ENCODE measurements at places on chromosomes 3 and 15. TPM values are rescaled to one million over a fixed set of nuclear protein-coding genes. Genes with fewer than 3 reads are reported as not detected.

GRCh38 chr15:94703596-94703995 is 472.2 kb downstream of the MCTP2 start:
- DNase-seq = no peak

DNA sequence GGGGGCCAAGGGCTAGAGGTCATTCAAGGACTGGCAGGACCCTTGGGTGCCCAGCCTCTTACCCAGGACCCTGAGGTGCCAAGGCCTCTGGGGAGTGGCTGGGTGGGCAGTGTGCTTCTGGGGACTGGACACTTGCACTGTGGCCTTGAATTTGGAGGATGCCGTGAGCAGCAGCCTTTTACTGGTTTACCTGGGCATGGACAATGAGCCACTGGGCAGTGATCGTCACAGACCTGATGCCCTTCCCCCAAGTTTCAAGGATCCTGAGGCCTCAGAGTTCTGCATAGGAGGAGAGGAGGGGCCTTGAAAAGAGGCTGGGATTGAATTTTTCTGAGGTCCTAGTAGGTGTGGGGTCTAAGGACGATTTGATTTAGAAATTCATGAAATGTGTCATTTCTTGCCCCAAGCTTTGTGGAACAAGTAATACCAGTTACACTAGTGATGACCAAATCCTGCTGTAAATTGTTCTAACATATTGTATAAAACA is 146.1 kb upstream of the TPM1 start:
- DNase-seq = no peak

- DNase-seq = no peak
Measured at GRCh38 chr3:143380449-143380848, 260.9 kb downstream of the CHST2 start.

DNA sequence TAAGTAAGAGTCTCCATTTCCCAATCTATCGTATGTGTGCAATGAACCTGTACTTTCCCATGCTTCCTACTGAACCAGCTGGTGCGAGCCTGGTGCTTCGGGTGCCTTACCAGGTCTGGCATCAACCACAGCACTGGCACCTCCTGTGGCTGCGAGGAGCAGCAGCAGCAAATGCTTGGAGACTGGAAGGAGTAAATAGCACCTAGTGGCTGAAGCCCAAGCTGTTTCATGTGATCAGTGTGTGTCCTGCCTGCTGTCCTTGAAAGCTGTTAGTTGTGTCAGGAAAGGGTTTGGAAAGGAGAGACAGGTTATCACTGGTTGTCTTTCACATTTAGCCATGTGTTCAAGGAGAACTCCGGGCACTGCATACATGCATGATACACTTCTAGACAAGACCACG is 31.8 kb downstream of the PCOLCE2 start:
- DNase-seq = no peak

DNA sequence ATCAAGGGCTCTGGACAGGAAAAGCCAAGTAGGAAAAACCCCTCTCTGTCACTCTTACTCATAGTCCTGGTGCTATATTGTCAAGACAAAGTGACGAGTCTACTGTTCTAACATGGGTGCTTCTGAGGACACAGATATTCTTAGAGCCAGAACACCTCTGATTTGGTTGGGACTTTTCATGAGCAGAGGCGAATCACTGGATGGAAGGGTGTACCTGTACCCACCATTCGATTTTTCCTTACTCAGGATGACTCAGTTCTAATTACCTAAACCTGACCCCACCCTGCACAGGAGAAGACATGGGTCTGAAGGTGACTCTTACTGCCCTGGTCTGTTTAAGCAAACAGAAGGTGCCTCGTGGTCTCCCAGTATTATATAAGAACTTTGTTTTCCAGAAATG is 58.5 kb downstream of the ABCC5 start:
- DNase-seq = no peak

DNA sequence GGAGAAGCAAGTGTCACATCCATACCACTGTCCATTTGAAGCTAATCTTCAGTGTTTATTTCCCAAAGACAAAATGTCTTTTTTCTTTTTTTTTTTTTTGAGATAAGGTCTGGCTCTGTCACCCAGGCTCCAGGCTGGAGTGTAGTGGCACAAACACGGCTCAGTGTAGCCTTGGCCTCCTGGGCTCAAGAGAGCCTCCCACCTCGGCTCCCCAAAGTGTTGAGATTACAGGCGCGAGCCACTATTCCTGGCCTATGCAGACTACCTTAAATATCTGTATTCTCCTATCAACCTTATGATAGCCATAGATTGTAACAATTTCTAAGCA is 27.7 kb upstream of the VPS33B start:
- DNase-seq = no peak

DNA sequence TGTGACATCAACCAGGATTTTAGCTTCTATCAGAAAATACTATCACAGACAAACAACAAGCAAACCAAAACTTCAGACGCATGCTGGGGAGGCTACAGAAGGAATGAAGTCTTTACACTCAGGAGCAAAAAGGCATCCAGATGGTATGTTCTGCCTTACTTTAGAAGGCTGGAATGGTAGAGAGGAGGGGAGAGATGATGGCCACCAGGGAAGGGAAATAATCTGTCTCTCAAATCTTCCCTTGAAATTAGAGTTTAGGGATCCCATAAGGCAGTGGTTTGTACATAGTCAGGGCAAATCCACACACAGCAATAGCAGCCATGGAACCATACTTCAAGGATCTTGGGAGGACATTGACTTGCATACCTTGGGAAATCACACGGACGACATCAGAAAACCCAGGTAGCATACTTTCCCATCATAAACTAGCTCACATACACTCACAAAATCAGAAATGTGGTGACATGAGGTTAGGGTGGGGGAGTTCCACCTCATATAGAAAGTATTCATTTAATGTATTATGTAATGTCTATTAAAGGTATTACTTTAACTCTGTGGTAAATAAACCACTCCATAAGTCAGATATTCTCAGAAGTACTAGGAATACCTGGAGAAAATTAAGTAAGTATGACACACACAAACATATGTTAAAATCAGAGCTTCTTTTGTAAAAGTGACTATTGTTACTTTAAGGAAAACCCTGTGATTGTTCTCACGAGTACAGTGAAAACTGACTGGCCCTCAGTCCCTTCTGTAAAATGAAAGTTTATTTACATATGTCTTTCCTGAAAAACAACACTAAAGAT is 9.4 kb downstream of the BTLA start:
- no peak for DNase-seq

- no peak for DNase-seq
Measured at GRCh38 chr3:51777985-51778384, 1.1 kb downstream of the IQCF6 start.

GRCh38 chr15:92421976-92422375 is 28.3 kb downstream of the ST8SIA2 start:
- DNase-seq = no peak

DNA sequence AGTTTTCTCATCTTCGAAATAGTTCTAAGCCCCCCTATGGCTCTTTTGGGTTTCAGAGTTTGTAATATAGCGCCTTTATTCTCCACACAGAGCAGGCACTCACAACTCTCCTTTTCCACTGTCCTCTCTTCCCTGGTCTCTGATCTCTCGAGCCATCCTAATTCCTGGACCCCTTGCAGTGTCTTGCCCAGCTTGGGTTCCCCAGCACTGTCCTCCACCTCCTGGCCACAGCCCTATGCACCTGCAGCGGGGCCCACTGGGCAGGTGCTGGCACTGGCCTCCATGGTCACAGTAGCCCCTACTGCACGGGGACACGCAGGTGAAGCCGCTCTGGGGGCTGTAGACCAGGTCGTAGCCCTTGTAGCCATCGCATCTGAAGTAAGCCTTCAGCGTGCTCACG is 27.9 kb downstream of the MUC20 start:
- DNase-seq = no peak

DNA sequence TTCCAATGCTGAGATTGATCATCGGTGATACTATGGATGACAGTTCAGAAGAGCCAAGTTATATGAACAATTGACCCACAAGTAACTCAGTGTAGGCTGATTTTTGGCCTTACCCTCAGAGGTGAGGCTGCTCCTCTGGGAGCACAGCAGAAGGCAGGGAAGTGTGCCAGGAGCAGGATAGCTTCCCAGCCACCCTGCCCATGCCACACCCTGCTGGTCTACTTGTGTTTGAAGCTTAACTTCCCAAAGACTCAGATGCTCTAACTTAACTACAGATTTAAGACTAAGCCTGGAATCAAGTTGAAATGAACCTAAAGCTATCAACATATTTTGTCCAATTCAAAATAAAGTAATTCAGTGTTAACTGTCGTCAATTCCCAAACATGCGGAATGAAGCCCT is 77.5 kb downstream of the BOC start:
- DNase-seq = no peak

DNA sequence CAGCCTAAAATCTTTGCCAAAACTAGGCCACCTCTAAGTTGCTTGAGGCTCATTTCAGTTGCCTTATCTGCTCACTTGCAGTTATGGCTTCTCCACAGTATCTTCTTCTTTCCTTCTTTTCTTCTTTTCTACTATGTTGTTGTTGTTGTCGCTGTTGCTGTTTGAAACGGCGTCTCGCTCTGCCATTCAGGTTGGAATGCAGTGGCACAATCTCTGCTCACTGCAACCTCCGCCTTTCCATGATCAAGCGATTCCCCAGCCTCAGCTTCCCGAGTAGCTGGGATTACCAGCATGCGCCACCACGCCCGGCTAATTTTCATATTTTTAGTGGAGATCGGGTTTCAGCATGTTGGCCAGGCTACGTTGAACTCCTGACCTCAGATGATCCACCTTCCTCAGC is 210.8 kb upstream of the NR2F2 start:
- DNase-seq = no peak

DNA sequence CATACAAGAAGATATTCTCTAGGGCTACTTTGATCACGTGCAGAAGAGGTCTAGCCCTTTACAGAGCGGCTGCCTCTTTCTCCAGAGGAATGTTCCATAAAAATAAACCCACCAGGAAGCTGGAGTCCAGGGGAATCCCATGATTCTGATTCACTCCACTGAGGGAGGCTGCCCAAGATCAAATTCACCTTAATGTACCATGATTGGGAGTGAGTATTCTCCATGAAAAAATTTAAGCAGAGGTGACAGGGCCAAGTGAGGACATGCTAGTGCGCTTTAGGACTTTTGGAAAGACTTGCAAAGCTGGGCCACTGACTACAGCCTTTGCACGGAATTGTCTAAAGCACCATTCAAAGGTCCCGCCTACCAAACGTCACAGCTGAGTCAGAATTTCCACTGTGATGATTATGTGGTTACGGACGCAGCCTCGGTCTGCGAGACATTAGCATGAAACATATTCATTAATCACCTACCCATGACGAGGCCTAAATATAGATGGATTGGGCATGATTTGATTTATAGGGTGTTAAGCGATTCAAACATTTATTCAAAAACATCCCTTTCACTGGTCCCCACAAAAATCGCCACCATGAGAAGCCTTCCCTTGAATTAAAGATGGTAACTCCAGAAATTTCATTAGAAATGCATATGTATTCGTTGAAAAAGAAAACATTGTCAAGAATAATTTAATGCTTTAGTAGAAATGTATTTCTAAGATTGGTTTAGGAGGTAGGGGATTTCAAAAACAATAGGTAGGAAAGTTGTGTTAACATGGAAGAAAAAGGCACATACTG is 152.6 kb downstream of the GREM1 start:
- no peak for DNase-seq

DNA sequence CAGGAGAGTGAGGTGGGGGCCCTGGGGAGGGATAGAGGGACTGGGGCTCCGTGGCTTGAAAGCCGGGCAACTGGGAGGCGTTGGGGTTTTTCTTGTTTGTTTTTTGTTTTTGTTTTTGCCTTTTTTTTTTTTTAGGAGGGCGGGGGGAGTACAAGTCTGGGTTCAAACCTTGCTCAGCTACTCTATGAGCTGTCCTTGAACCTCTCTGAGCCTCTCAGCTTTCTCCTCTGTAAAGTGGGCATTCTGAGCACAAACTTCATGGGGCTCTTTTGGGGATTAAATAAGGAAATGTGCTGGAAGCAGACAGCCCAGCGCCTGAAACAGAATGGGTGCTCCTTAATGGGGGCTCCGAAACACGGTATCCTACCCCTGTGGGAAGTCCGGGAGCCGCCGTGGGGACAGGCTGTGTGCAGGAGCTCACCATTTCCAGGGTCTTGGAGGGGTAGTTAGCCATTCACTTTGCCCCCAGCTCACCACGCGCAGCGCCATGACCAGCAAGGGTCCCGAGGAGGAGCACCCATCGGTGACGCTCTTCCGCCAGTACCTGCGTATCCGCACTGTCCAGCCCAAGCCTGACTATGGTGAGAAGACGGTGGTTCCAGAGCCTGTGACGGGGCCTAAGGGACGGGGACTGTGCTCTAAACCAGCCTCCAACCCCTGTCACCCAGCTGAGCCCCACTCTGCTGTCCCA is 388 bp downstream of the ACY1 start:
- no peak for DNase-seq

MGLL gene
- total RNA-seq = 0.99 TPM

MITF gene
- total RNA-seq = 1.6 TPM

LRTM1 gene
- not detected for total RNA-seq
